ENCODE measurements at places on chromosomes 12 and 14.

DNA sequence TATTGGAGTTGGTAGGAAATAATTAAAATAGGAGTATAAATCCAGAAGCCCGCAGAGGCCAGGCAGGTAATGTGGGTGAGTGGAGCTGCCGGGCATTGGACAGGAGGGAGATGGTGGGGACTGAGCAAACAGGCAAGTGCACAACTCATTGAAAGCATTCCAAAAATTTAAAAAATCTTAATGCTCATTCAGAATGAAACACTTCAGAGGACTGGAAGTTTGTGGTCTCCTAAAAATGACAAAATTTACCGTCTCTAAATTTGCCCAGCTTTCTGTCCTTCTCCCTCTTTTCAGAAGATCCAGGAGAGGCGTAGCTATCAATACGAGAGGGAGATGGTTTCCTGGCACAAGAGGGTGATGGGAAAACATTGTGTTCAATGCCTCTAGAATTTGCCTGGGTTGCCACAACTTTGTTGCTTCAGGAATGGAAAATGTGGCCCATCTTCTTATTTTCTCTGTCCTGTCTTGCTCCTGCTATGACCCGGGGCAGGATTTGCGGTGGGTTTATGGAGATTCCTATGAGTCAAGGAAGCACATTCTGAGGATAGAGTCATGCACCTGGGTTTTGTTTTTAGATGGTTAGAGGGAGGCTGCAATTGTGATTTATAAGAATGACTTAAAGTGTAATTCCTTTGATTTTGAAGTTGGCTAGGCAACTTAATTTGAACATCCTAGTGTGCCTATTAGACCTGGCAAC, 72.2 kb downstream of the BORCS5 start:
- DNase-seq: no peak

DNA sequence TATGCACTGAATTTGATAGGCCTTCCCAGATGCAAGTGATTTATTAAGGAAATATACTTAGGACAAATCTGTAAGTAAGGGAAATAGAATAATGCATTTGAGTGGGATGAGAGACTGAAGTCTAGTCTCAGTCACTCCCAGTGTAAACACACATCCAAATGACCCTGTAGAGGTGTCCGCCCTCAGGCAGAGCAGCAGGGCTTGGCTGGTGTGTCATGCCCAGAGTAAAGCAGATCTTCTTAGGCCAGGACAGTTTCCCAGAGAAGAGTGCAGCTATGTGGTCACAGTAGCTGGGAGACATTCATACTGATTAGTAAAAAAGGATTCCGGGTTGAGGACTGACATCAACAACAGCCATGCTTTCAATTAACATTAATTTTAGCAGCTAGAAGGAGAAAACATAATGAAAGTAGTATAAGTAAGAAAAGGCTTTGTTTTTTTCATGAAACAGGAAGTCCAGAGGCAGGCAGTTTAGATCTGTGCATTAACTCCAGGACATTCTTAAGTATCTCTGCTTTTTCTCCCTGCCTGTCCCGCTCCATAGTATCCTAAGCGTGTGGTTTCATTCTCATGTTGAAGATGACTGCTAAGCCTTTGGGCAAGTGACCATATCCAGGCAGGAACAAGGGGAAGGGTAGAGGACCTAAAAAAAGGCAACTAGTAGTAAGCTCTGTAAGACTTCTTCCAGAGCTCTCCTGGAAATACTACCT, 35.7 kb downstream of the CNTN1 start:
- no peak for DNase-seq

DNA sequence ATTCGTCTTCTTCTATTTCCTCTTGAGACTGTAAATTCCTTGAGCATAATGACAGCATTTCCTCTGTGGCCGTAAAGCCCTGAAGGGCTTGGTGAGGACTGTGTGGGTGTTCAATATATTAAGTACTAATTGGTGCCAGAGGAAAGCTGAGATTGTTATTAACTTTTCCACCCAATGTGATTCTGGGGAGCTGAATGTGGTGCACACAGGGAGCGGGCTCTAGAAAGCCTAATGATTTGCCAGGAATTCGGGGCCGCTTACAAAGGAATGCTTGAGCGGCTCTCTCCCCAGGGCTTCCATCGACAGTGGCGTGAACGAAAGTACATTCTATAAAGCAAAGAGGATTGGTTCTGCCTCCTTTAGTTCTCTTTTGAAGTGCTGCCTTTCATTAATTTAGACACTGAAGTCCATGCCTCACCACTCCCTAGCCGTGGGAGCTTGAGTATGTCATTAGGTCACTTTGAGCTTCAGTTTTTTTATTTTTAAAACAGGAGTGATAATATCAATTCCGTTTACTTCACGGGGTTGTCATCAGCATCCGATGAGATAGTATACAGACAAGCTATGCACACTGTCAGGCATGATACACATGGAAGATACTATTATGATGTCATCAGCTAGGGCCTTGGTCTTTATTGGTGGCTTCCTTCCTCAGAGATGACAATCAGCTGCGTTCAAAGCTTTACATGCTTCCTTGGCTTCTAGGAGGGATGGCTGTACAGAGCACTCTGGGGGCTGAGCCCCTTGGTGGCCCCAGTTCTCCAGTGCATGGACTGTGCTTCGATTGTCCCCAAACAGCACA, 11.0 kb upstream of the GSG1 start:
- no peak for DNase-seq

DNA sequence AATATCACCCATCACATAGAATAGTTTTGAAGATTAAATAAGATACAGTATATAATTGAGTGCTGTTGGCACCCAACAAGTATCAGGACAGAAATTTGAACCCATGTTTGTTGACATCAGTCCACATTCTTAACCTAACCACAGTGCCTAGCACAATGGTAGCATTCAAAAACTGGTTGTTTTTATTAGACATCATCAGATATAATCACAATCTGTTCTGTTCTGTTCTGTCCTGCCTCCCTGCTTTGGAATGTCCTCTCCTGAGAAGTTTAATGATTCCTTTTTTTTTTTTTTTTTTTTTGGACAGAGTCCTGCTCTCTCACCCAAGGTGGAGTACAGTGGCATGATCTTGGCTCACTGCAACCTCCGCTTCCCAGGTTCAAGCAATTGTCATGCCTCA, 476.6 kb downstream of the RMST start:
- DNase-seq: no peak

GRCh38 chr12:131371401-131372170, 339.3 kb upstream of the SFSWAP start:
- no peak for DNase-seq

- DNase-seq: no peak
Observed at GRCh38 chr12:65300679-65301349, 22.3 kb downstream of the MSRB3 start.

DNA sequence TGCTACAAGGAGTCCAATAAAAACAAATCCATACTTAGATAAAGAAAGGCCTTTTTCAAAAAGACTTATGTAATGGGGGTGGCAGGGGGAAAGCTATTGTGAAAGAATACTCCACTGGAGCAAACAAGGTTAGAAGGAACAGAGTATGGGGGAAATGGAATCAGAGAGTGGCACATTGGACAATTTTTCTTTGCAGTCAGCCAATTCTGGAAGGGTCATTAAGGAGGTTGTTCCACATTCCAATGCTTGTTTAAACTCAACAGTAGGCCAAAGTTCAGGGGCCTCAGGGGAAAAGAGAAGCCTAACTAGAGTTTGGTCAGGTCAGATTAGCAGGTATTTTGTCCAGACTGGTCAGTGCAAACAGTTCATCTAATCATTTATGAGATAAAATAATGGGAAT, 105.2 kb upstream of the RESF1 start:
- DNase-seq: no peak

- no peak for DNase-seq
Observed at GRCh38 chr12:92030618-92031017, 115.0 kb downstream of the BTG1 start.

GRCh38 chr12:125185740-125186470, 120.7 kb downstream of the AACS start:
- peak; percentile 13 for DNase-seq

GRCh38 chr14:63938198-63939005, 85.6 kb downstream of the SYNE2 start:
- no peak for DNase-seq

- no peak for DNase-seq
Observed at GRCh38 chr14:39367387-39367751, 64.9 kb downstream of the FBXO33 start.

GRCh38 chr12:124361074-124361970, 66.4 kb downstream of the RFLNA start:
- no peak for DNase-seq

GRCh38 chr12:8226355-8226754, 1.1 kb downstream of the FAM90A1 start:
- DNase-seq: no peak

GRCh38 chr12:104763168-104763805, 194.8 kb downstream of the SLC41A2 start:
- no peak for DNase-seq
